SW 1271 (cell line): ENCODE measurements at places on chromosomes 1 and 21.
A peak's percentile ranks its signal among the peaks of the same experiment; 100 is the strongest.

GRCh38 chr1:36320291-36320761, 3.1 kb downstream of the EVA1B start:
- DNase-seq: no peak

GRCh38 chr1:151444783-151445177, 14.5 kb downstream of the POGZ start:
- no peak for DNase-seq

GRCh38 chr1:217770918-217771317, 139.8 kb downstream of the SPATA17 start:
- no peak for DNase-seq

- no peak for DNase-seq
Measured at GRCh38 chr1:6198646-6199297, 623 bp downstream of the RPL22 start.

DNA sequence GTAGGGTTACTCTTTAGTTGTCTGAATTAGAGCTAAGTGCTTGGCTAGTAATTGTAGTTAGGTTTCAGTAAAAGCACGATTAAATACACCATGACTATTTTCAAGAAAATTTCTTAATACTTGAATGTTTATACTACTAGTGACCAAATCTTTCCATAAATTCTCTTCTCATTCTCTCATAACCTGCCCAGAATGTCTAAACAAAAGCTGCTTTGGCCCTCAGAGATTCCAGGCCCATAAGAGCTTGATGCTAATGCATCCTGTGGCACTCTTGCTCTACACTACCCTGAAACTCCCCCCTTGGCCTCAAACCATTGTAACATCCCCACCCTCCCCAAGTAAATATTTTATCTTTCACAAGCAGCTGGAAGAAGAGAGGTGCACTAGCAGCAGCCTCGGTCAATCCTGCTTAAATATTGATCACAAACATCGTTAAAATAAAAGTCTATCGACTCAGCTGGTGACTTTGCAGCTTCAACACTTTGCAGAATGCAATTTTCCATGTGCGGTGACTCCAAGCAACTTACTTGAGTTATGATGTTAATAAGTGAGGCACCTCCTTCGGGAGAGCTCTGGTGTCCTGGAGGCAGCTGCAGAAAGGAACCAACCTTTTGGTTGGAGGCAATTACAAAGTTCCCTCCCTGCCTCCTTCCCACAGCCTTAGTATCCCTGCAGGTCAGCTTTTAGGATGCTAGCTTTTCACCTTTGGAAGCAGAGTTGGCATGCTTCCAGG, 315.6 kb upstream of the PLXNA2 start:
- no peak for DNase-seq

GRCh38 chr21:15130326-15130725, 65.5 kb upstream of the NRIP1 start:
- no peak for DNase-seq

DNA sequence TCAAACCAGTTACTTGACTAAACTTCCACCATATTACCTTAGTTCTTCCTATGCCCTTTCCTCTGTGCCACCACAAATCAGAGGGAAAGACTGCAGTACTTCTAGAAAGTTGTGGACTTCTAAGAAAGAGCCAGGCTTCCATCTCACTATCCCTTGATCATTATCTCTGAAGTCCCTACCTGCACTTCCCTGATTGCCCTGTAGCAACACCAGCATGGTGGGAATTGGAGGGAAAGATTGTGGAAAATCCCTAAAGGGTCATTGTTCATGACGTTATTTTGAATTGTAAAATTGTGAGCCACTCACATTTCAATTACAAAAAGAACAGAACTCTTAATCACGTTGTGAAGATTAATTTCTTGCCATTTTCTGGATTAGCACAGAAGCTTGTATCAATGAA, 23.4 kb upstream of the KIAA1614 start:
- DNase-seq: no peak

GRCh38 chr1:6475381-6476133, 9.6 kb upstream of the TNFRSF25 start:
- DNase-seq: peak; percentile 22

DNA sequence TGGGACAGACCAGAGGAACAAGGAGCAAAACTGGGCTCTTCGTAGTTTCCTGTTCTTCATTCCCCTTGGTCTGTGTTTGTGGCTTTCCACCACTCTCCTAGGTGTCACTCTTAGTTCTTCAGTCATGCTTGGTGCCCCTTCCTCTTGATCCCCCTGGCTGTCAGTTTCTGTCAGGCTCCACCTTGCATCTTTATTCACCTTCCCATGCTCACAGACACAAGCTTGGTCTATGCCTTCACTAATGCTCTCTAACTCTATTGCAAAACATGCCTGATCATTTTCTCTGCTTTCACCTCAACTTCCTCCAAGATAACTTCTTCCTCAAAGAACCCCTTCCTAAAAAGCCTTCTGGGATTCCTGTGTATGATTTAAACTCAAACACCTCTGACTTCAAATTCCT, 122.9 kb downstream of the GLUL start:
- DNase-seq: no peak

- no peak for DNase-seq
Measured at GRCh38 chr21:25577424-25578055, 29.7 kb downstream of the MRPL39 start.

DNA sequence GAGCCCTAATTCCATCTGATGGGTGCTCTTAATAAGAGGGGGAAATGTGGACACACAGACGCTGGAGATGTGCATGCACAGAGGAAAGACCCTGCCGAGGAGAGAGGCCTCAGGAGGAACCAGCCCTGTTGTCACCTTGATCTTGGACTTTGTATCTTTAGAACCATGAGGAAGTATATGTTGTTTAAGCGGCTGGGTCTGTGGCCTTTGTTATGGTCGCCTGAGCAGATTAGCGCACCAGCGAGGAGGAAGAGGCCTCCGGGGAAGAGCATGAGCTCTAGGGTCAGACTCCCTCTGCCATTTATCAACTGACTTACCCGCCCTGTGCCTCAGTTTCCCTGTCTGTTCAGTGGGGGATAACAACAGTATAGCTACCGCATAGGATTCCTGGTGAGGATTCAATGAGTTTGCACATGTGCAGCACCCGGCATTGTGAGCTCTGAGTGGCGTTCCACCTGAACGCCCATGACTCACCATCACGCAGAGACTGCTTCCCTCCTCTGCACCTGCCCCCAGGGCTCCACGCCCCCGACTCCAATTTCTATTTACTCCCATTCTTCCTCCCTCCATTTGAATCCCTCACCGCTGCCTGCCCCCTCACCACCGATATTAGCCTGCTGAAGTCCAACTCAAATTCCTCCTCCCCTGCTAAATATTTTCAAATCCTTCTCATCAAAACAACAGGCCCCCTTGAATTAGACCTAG, 67.2 kb downstream of the ATP5PO start:
- no peak for DNase-seq

DNA sequence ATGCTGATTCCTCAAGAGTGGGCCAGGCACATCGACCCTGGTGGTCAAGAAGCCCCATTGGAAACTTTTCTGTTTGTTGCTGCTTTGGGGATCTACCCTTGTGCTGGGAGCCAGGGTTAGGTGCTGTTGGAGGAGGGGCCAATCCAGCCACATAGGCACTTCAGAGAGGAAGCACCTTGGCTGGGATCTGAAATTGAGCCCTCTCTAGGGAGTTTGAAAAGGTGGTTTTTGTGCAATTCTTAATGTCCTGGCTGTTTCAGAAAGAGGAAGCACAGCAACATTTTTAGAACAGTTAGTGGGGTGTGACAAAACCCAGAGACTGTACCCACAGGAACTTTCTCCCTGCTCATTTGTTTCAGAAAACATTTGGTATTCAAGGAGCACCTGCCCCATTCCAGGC, 17.2 kb upstream of the BEND5 start:
- DNase-seq: no peak

DNA sequence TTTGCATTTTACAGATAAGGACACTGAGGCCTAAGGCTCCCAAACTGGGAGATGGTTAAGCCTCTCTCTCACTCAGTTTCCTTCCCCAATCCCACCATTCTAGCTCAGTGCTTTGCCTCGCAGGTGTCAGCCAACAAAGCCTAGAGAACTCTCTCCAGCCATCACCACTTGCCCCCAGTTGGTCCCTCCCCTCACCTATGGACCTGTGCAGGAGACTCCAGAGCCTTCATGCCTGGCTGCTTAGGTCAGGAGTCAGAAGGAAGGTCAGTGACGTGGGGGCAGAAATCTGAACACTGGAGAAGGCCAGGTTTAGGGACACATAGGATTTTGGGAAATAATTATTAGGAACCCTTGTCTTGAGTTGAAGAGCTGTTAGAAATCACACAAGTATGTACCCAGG, 295.3 kb downstream of the PTPRU start:
- no peak for DNase-seq

DNA sequence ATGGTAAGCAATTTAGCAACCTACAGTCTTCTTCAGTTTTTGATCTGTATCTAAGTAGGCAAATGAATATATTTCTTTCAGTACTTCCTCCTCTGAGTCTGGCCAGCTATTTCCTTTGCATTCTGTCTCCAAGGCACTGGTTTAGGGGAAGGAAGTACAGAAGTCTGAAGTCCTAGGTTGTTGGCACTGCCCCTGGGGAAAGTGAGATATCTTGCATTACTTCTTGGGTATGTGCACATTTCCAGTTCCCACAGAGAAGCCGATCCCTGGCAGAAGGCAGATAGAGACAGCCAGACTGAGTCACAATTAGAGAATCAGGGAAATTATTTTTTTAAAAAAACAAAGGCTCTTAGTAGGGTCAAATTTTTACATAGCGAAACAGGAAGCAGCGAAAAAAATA, 98.8 kb downstream of the RASAL2 start:
- no peak for DNase-seq
